T-helper 17 cell (primary cell): ENCODE measurements at places on chromosomes 5 and 9.

DNA sequence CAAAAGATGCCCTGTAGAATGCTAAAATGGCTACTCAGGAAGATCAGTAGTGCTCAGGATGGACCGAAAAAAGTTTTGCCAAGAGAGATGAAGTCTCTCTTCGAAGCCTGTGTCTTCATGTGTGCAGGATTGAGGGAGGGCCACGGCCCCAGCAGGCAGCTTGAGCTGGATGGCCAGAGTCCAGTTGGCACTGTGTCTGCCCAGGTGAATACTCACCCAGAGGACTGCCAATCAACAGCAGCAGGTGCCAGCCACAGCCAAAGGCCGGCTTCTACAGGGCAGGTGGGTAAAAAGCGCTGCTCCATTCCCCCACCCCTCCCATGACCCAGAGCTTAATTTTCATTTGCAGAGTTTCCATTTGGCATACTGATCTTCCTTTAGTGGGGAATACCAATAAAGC is 287.9 kb upstream of the ZNF608 start:
- no peak for DNase-seq

GRCh38 chr5:91010090-91010489 is 373.0 kb downstream of the ARRDC3 start:
- DNase-seq, result no peak

DNA sequence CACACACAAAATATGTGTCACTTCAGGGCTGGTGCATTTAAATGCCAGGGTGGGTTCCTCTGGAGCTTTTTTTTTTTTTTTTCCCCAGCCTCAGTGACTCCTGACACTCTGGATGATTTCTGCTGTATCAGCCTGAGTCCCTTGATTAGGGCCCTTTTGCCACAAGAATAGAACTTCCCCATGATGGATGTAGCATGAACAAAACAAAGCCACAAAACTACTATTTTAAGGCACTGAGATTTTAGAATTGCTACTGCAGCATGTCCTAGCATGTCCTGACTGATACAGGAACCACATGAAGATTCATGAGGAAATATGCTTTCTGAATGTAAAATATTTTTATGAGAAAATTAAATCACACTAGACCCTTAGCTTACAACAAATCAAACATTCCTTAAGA is 13.9 kb upstream of the ADGRD2 start:
- DNase-seq, result no peak

DNA sequence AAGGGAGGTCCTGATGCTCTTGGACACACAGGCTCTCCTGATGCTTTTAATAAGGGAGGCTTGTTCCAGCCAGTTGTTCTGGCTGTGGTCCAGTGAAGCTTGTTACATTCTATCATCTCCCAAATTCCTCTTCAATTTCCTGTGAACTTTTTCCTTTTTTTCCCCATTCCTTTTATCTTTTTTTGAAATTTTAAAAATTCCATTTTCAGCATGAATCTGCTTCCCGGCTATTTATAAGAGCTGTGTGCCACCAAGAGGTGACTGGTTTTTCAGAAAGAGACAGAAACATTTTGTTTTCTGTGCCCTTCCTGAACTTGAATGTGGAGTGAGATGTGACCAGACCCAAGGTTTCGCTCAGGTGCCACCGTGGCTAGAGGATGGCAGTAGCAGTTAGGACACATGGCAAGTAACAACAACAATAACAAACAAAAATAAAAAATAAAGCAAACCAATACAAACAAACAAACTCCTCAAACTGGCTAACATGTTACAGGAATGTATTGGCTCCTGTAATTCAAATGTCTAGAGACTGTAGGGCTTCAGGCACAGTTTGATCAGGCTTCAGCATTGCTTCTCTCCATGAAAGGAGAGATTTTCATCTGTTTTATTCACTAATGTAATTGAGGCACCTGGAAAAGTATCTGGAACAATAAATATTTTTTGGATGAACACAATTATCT is 121.1 kb downstream of the BOD1 start:
- no peak for DNase-seq

DNA sequence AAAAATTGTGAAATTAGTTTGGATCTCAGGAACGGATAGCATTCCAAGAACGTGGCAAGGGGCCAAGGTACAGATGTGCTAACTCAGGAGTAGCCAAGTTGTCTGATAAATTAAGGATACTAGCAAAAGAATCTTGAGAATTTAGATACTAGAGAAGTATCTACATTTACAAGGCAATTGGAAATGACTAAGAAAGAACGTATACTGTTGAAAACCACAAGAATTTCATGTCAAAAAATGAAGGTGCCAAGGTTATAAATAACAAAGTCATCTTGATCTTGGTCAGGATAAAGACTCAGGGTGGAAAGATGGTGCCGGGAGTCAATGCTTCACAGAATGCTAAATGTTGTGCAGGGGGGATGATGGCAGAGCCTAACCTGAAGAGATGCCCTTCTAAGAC is 19.2 kb downstream of the CAPSL start:
- DNase-seq, result no peak

- no peak for DNase-seq
These were observed 26.2 kb downstream of the RAD23B start for GRCh38 chr9:107309271-107309670.

DNA sequence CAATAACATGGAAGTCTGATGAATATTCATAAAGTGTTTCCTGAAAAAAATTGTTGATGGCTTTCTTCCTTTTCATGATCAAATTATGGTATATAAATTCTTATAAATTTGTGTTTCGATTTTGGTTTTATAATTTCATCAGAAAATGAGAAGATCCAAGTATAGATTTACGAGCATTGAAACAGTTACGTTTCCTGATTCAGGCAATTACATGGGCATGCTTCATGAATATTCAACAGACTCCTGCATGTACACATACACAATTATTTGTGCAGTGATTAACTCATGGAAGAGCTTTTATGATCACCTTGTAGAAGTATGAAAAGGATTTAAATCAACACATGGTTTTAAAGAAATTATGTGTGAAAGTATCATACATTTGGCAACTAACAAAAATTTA is 136.7 kb downstream of the MPDZ start:
- no peak for DNase-seq

- DNase-seq, result no peak
These were observed 2.1 kb upstream of the IRX4 start for GRCh38 chr5:1884678-1885403.

DNA sequence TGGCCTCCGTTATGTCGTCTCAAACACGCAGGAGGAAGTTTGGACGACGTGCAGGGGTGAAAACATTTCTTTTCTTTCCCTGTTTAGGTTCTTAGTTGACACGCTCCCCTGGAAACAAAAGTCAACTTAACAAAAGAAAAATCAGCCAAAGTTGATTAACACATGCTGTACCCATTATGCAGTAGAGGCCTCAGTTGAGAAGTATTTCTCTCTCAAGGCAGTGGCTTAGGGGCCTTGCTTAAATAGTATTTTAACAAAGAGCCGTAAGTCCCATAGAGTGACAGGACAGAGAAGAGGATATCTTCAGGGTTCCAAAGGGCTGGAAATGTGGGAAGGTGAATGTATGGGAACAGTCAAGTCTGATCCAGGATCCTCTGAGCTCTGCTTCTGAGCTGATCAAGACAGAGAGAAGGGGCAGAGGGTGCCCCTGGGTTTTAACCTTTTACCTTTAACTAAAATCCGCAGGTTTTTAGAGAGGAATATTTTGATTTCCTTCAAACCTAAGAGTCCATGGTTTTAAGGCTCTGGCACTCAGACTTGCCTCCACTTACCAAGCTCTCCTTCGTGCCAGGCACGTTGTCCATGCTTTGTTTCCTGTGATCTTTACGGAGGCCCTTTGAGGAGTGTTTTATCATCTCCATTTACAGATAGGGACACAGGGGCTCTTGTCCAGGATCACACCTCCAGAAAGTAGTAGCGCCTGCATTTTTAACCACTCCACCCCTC is 629 bp upstream of the CD74 start:
- no peak for DNase-seq

GRCh38 chr9:105693435-105694189 is 729 bp upstream of the TMEM38B start:
- no peak for DNase-seq

- DNase-seq, result no peak
These were observed 186.1 kb downstream of the SMC2 start for GRCh38 chr9:104280178-104280560.

- no peak for DNase-seq
These were observed 41.0 kb upstream of the PCSK1 start for GRCh38 chr5:96474073-96474472.

GRCh38 chr5:134129411-134130238 is 15.1 kb downstream of the TCF7 start:
- DNase-seq, result no peak

DNA sequence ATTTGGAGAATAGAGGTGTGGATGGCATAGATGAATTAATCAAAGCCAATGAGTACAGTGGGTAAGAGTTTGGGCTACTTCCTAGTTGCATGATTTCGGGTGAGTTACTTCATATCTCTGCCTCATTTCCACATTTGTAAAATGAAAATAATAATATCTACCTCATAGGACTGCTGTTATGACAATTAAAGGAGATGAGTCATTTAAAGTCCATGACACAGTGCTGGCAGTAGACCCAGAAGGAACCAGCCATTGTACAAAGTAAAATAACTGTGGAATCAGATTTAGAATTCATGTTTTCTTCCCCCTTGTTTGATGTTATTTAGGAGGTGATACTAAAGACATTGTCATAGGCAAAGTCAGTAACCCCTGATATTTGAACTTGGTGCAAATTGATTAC is 139.5 kb upstream of the SLC27A6 start:
- no peak for DNase-seq

- no peak for DNase-seq
These were observed 181.7 kb upstream of the KIF2A start for GRCh38 chr5:62124266-62124665.

DNA sequence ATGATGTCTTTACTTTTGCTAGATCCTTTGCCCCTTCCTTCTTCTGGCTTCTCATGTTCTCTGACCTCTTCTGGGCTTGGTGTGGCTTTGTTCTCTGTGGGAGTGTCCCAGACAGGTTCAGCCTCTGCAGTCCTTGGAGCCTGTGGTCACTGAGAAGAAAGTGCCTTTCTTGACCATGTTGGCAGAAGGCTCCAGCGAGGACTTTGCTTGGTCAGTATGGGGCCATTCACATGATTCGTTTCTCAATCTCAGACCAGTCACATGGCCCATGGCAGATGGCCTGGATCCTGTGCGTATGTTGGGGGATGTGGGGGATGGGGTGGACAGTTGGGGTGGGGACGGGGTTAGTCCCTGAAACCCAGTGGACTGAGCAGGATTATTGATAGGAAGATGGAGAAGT is 274.1 kb downstream of the ARHGAP26 start:
- DNase-seq, result no peak

GRCh38 chr5:3836528-3836927 is 240.9 kb downstream of the IRX1 start:
- no peak for DNase-seq

GRCh38 chr5:80249901-80250300 is 5.9 kb downstream of the SERINC5 start:
- DNase-seq, result no peak

DNA sequence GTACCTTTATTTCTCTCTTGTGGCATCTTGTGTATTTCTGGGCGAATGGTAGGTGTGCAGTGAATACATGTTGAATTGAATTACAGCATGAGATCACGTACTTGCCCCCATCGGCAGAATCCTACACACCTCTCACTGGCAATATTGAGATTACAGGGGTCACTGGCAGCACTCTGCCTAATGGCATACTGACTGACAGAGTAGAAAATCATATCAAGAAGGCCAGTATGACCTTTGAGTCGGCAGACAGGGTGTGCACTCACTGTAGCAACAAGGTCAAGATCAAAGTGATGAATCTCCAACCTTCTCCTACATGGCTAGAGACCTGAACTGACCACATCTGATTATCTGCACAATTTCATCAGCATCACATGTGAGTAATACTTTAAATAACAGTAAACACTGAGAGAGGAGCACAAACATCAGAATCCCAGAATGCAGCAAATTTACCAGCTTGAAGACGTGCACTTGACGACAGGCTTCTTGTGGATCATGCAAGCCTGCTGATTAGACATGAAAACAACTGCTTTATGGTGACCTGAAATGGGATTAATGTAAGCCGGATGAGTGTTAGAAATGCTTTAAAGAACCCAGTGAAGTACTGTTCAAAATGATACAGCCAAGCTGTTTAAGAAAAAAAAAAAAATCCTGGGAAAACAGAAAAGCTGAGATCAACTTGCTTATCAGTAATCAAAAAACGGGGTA is 267.1 kb upstream of the EFNA5 start:
- DNase-seq, result no peak

DNA sequence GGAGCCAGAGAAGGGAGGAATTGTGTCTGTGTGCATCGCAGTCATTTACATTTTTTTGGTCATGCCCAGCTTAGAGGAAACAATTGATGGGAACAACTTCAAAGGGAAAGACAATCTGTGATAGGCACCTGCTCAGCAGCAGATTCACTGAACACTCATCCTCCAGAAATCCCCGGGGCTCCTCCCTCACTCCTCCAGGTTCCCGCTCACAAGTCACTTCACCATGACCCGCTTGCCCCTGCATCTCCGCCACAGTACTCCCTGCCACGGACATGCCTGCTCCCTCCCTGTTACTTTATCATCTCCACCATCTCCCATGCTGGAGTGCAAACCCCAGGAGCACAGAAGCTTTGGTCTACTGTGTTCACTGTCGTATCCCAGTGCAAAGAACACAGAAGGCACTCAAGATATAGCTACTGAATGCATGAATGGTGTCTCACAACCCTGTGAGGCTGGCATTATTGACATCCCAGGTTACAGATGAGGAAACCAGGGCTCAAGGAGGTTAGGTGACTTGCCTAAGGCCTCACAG is 16.2 kb downstream of the LHX6 start:
- no peak for DNase-seq

DNA sequence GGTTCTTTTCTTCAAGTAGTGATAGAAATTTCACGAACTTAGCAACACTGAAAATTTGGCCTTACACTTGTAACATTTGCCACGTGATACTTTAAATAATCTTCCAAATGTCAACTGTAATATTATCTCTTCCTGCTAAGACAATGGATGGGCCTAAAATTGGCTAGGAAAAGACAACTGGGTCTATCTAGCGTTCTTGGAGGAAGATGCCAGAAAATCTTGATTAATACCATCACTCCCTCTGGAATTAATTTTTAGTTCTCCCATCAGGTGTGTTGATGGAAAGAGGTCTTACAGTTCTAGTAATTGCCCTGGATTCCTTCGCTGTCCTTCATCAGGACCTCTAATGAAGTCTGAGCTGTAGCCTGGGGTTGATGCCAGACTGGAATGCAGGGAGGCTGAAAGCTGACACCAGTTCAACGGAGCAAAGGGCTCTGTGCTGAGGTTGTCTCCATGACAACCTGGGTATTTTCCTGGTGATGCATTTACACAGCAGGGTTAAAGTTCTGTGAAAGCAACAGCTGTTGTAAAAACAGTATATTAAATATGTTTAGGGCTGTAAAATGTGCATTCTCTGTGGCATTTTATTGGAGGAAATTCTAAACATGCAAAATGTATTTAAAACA is 92.3 kb downstream of the GAS1 start:
- DNase-seq, result no peak

GRCh38 chr9:110808599-110808980 is 140.0 kb downstream of the MUSK start:
- DNase-seq, result no peak

- no peak for DNase-seq
These were observed 10.6 kb downstream of the NIPAL4 start for GRCh38 chr5:157470631-157471030.

GRCh38 chr9:114216976-114217375 is 61.6 kb downstream of the COL27A1 start:
- DNase-seq, result no peak

- no peak for DNase-seq
These were observed 112.4 kb downstream of the ISL1 start for GRCh38 chr5:51495672-51496071.
